ENCODE measurements at places on chromosomes 2 and 18.
A peak's percentile ranks its signal among the peaks of the same experiment; 100 is the strongest.

- no peak for DNase-seq
These were observed 1420.0 kb upstream of the CDH2 start for GRCh38 chr18:29596959-29597358.

DNA sequence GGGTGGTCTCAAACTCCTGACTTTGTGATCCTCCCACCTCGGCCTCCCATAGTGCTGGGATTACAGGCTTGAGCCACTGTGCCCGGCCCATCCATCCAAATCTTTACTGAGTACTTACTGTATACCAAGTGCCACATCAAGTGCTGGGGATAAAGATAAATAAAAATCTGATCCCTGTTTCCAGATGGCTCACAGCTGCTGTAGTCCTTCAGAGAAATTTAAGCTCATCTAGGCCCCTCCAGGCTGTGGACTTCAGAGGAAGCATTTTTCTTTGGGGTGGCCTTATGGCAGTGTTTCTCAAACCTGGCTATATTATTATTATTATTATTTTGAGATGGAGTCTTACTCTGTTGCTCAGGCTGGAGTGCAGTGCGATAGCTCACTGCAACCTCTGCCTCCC is 33.7 kb upstream of the GTF2A1L start:
- no peak for DNase-seq

DNA sequence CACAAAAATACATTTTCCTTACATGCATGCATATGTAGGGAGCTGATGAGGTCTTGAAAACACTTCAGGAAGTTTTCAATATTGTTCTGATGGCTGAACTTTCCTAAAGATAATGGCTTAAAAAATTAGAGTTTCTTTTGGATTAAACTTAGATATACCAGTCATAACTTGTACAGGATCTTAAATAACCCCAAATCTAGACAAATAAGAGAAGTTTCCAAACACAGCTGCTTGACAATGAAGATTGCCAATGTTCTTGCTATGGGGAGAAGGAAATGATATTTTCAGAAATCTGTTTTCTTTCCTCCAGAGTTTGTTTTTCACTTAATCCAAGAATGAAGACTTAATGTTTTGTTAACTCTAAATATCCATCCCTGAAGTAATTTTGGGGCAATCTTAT is 54.6 kb upstream of the SPTBN1 start:
- no peak for DNase-seq

GRCh38 chr2:135984199-135985017 is 1.0 kb downstream of the DARS1 start:
- no peak for DNase-seq

DNA sequence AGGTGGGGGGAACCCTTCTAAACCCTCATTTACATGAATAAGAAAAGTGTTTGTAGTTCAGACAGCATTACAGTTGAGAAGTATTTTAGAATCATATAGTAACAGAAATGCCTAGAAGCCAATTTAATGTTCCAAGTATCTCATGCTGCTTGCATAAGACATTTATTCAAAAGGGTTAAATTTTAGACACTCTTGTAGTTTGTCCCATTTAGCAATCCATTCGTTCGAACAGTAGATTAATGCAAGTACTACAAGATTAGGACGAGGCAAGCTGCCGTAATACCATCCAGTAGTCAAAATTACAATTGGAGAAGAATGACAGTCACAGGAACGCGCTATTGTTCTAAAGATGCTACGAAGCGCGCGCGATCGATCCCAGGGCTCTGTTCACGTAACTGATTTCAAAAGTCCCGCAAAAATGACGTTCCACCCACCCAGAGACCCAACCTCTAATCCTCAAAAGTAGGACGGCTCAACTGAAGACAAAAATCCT is 1.2 kb downstream of the TMEM237 start:
- no peak for DNase-seq

DNA sequence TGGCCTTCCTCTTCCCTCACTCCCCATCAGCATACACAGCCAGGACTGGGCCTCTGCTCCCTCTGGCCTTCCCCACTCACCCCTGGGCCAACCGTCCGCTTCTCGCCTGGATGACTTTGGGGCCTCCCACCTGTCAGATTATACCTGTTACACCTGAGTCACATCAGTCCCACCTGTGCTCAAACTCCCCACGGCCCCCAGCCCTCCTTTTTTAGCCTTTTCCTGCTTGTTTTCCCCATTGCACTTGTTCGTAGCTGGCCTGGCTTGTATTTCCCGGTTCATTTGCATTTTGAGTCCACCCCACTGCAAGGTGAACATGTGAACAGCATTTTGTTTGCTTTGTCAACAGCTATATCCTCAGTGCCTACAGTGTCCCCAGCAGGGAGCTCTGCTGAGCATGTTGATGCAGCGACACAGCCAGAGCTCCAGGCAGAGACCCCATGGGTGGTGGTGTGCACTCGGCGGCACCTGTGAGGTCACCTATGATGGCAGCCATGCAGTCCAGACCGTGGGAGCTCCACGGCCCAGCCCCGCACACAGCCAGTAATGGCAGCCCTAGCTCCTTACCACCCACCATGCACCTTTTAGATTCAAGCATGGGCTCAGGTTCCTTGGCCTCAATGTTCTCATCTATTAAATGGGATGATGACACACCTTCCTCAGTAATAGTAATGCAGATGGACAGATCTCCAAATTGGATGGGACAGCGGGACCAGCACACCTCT is 276.4 kb upstream of the HS6ST1 start:
- peak; percentile 46 for DNase-seq

GRCh38 chr2:179990676-179991317 is 16.3 kb downstream of the CWC22 start:
- no peak for DNase-seq

DNA sequence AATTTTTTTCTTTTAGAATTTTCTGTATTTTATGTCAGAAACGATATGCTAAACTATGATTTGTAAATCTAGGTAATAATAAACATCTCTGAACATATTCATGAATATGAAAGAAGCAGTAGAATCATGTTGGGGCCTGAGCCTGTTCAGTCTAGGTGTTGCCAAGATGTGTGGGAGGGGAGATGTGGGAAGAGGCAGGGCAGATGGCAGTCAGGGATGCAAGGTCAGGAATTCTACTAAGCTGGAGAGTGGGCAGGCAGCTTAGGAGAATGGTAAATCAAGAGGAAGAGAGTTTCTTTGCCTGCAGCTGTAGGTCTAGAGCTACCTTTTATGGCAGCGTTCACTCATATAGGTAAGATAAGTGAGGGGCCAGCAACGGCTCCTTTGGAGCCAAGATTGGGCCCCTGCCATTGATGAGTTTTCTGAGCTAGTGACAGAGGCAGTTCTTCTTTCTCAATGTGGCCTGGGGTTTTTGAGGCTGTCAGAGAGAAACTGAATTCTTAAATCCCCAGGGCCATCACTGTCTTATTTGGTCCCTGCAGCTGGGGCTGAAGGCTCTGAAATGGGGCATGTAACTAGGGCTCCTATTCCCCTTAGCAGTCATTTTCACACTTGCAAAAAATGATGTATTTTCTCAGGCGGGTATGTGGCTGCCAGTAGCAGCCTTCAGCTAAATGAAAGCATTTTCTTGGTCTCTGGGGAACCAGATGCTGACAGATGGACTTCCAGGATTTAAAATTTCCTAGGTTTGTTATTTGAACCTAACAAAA is 232.8 kb downstream of the PIK3C3 start:
- no peak for DNase-seq

DNA sequence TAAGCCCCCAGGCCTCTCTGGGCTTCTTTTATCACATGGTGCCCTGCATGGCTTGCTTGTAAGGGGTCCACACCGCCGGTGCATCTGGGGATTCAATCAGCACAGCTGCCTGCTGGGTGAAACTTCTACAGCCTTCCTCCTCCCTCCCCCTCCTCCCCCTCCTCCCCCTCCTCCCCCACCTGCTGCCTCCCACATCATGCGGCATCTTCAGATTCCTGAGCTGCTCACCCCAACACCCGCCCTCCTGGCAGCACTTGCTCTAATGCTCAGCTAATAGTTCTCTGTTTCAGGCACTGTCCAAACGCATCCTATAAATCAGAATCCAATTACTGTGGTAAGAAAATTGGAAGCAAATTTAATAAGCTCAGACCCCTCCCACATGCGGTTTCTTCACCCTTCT is 150.7 kb downstream of the GALNT14 start:
- DNase-seq: no peak

- no peak for DNase-seq
These were observed 63.6 kb downstream of the CLHC1 start for GRCh38 chr2:55168221-55169154.

Measured in islet precursor cell (in vitro differentiated cells).